ENCODE measurements at places on chromosomes 3 and 15. TPM values are rescaled to one million over a fixed set of nuclear protein-coding genes. Genes with fewer than 3 reads are reported as not detected.

The XYLB gene
- 2.8 TPM for total RNA-seq

The CYP11A1 gene
- total RNA-seq: not detected

The C2CD4B gene
- 1.3 TPM for total RNA-seq

The IL12A gene
- total RNA-seq: 1.7 TPM

The ARPP21 gene
- not detected for total RNA-seq

The WDR93 gene
- 0.18 TPM for total RNA-seq

Measured in T-helper 17 cell (primary cell).